Activated naive CD4-positive, alpha-beta T cell treated with anti-CD3 and anti-CD28 coated beads for 36 hours (primary cell): ENCODE measurements at places on chromosomes 5 and 9.

GRCh38 chr5:15493501-15493900, 6.5 kb upstream of the FBXL7 start:
- no peak for DNase-seq

DNA sequence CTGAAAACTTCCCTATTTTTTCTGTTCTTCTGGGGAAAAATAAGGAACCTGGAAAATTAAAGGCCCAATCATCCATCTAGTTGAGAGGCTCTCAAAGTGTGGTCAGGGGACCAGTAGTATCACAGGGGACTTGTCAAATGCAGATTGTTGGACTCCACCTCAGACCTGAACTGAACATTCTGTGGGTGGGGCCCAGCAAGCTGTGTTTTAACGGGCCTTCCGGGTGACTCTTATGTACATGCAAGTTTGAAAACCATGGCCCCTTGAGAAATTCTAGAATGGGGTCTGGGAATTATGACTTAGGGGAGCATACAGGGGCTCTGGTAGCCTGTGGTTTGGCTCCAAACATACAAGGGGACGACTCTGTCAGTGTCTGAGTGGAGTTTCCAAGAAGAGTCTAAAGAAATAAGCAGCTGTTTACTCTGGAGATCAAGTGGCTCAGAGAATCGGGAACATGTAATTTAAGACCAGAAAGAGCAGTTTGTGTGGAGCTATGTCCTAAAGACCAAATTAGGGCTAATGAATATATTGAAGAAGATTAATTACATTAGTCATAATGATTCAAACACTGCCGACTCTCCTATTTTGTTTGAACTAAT, 177.4 kb downstream of the SLC28A3 start:
- DNase-seq = no peak

DNA sequence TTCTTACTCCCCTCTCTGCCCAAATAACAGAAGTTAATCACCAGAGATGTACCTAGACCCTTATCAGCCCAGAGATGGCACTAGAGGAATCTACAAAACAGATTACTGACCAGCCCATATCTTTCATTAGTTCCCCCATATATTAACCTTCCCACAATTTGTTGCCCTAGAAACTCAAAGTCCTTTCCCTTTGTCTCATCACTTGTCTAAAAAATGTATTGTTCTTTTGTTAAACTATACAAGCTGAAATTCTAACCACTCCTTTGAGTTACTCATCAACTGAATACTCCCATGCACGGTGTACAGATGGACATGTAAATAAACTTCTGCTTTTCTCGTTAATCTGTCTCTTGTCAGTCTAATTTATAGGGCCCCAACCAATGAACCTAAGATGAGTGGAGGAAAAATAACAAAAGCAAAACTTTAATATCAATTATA, 130.9 kb downstream of the CCDC192 start:
- no peak for DNase-seq

GRCh38 chr9:134200730-134201129, 36.4 kb upstream of the RNU6ATAC start:
- no peak for DNase-seq

DNA sequence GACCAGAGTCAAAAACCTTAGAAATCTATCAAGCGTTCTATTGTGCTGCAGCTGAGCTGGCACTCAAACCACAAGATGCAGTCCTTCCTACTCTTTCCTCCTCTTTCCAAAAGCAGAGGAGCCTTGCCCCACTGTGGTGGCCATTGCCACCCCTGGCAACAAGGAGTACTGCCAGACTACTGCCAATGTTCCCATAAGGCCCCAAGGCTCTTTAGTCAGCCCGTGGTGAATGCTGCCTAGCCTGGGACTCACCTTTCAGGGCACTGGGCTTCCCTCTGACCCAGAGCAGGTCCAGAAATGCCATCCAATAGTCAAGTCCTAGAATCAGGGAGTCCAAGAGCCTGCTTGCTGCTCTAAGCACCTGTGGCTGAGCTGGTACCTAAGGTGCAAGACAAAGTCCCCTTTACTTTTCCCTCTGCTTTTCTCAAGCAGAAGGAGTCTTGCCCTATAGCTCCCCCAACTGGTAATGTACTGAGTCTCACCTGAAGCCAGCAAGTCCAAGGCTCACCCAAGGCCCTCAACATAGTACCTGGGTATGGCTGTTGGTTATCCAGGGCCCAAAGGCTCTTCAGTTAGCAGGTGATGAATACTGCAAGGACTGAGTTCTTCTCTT, 219.4 kb downstream of the ATPSCKMT start:
- no peak for DNase-seq

GRCh38 chr9:7906783-7907550, 107.4 kb upstream of the DMAC1 start:
- no peak for DNase-seq

DNA sequence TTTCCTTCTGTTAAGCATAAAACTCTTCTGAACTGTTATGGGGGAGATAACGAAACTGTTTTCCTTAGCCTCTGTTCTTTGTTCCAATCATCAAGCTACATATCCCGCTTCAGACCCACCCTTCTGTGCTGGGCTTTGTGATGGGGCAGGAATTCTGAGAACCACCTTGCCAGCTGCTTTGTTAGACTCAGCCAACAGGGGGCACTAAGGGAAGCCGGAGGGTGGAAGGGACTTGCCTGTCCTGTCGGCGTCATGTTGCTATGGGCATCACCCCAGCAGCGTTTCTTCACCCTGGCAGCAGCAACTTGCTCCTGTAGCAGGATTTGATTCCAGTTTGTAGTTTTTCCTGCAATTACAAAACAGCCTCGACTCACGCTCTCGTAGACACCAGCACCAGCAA, 169.1 kb downstream of the CAAP1 start:
- DNase-seq = peak; percentile 25

DNA sequence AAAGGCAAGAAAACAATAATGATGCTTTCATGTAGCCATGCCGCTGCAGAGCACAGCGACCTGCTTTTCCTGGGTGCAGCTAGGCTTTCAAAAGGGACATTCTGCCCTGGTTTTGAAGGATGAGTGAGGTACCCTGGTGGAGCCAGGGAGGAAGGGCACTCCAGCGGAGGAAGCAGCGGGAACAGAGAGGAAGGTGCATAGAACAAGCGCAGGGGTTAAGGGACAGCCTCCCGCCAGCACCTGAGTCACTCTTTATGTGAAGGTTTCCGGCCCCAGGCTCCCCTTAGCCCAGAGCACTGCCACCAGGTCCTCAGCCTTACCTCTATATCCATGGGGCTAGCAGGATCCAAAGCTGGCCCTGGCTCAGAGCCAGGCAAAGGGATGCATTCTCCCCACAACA, 221.1 kb downstream of the CDK5RAP2 start:
- DNase-seq = no peak

GRCh38 chr5:532521-533242, 8.4 kb upstream of the SLC9A3 start:
- no peak for DNase-seq

DNA sequence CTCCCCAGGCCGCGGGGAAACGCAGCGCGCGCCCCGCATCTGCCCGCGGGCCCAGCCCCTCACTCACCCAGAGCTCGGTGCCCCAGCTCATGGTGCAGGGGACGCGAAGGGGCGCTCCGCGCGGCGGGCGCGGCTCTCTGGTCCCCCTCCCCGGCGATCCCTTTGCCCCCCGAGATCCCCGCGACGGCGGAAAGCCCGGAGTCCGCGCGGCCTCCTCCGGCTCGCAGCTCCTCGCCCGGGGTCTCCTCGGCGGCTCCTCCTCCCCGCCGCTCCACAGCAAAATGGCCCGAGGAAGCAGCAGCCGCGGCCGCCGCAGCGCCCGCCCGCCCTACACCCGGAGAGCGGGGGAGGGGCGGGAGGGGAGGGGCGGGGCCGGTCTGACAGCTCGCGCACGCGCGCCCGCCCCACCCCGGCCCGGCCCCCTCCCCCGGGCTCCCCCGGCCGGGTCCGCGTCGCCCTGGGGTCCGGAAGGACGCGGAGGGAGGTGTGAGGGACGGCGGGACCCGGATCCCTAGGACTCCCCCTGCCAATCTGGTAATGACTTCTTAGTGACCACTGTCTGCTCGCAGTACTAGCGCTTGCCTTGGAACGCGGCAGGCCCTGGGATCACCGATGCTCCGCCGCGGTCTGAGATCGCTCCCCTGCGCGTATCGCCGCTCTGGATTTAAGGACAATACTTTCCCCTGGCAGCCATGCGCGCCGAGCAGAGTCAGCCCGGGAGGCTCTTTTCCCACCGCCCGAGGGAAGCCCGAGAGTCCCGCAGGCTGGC, at the start of gene FNBP1:
Gene FNBP1 (minus strand): TSS at position 305 of the 769 bp plus-strand sequence. CDS start 214 bp downstream, at position 91.
- DNase-seq = peak; percentile 81

- no peak for DNase-seq
Measured at GRCh38 chr9:69093471-69094103, 58.0 kb downstream of the FXN start.

DNA sequence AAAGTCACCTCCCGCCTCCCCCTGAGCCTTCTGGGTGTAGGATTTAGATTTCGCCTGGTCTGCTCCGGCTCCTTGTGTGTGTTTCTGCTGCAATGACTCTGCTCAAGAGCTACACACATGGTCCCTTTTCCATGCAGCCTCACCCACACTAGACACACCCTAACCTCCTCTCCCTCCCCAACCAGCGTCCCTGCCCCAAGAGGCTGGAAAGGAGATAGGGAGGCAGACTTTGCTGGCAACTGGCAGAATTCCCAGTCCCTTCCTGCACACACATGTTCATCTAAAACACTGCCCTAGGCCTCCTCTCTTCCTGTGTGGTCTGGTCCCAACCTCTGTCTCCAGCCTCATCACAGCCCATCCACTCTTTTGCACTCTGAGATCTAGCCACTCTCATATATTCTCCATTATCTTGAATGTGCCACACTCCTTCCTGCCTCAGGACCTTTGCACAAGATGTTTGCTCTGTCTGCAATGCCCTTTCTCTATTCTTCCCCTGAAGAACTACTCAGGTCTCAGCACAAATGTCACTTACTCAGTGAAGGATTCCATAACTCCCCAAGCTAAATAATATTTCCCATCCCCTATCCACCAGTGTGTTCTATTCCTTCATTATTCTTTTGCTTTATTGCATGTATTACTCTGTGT, 253.8 kb downstream of the CDK5RAP2 start:
- no peak for DNase-seq

DNA sequence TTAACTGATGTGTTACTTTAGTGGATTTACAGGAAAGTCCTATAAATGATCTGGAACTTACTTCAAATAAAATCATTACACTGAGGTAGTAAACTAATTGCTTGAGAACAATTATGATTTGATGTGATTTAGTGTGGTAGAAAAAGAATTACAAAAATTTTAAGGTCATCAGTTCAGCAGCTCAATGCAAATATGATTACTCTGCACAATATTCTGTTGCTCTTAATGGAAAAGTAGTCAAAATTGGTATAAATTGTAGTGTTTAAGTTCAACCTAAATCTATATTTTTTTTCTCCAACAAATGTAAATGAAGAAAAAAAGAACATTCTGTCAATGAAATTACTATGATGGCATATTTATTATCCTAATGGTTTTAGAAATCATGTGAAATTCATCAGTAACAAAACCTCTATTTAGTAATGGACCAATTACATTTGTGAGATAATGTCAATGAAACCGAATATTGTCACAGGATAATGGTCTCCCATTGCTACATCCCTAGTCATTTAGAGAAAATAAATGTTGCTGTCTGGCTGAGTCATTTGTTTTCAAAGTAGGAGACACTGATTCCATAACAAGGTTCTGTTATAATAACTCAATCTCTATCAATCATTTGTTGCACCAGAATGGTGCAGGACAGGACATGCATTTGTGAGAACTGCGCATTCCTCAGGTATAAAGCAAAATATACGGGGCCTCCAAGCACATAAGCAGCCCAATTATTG, 177.1 kb downstream of the NFIB start:
- DNase-seq = no peak

GRCh38 chr9:82820186-82820585, 242.8 kb downstream of the RASEF start:
- DNase-seq = no peak
